Progenitor cell of endocrine pancreas (in vitro differentiated cells): ENCODE measurements at places on chromosomes 1 and 21. TPM values are rescaled to one million over a fixed set of nuclear protein-coding genes. Genes with fewer than 3 reads are reported as not detected.

ZFP69 gene
- 4.6 and 5.2 TPM in 2 replicates for total RNA-seq

LRRN2 gene
- total RNA-seq: 9.4 and 10.7 TPM in 2 replicates

CLCA4 gene
- total RNA-seq: not detected in 2 replicates

ANXA9 gene
- 3.5 TPM in 2 replicates for total RNA-seq

CR1L gene
- total RNA-seq: not detected in 2 replicates

KIF14 gene
- 7.8 and 7.9 TPM in 2 replicates for total RNA-seq

PGBD5 gene
- 12.6 and 16.2 TPM in 2 replicates for total RNA-seq

DNA sequence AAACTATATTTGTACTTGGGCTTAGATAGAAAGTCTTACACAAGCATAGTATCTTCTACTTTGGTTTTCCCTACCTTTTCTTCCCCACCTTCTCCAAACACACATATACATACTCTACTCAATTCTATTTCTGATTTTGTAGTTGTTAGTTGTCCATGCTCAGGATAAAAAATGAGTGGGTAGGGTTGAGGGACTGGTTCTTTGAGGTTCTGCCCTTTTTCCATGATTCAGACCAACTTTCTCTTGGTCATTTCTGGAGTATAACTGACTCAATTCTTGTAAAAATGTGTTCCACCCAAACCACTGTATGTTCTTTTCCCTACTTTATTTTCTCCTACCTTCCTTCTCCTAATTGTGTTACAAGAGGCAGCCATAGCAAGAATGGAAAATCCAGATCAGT, 3.3 kb downstream of the CFAP126 start:
- no peak for DNase-seq

DNA sequence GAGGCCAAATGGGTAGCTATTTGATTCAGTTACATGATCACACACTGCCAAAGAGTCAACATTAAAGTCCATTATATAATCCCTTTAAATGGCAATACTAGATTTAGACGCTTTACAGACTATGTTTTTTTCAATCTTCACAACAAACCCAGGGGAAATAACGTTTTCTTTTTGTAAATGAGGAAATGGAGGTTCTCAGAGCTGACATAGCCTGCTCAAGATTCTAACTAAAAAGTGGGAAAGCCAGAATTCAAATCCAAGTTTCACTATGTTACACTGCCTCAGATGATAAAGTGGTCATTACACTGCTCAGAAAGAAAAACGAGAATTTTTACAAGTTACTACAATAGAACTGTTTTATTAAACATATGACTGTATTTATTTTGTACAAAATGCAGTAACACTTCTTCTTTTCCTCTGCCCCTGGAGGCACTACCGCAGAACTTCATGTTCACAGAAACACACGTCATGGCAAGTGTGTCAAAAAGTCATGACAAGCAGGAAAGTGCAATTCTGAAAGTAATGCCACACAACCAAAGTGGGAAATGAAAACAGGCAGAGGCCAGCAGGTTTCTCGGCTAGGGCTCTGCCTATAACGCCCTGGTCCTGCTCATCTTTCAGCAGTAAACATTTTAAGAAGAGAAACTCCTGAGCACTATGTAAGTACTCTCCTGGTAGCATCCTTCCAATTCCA, 19.0 kb downstream of the THEMIS2 start:
- DNase-seq: no peak

DNA sequence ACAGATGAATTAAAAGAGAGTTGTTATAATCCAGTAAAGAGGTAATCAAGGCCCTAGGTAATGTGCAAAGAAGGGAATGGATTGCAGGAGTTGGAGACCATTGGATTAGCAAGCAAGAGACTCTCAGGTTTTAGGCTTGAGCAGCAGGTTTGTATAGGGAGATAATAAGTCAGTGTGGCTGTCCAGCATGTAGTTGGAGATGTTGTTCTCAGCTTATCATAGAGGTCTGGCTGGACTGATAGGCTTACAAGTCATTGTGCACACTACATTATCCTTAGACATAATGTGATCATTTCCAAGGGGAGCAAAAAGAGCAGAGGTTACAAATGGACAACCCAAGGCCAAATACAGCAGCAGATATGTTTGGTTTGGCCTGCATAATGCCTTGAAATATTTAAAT, 45.9 kb upstream of the SAMD13 start:
- DNase-seq: no peak

DNA sequence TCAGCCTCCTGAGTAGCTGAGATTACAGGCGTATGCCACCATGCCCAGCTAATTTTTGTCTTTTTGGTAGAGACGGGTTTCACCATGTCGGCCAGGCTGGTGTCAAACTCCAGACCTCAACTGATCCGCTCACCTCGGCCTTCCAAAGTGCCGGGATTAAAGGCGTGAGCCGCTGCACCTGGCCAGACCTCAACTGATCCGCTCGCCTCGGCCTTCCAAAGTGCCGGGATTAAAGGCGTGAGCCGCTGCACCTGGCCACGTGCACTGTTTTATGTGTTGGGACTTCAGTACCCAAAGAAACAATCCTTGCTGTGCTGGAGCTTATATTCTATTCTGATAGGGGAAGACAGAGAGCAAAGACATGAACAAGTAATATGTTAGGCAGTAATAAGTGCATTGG, 10.1 kb downstream of the TRAF5 start:
- no peak for DNase-seq

GRCh38 chr1:71438626-71439025, 357.8 kb upstream of the ZRANB2 start:
- no peak for DNase-seq

DNA sequence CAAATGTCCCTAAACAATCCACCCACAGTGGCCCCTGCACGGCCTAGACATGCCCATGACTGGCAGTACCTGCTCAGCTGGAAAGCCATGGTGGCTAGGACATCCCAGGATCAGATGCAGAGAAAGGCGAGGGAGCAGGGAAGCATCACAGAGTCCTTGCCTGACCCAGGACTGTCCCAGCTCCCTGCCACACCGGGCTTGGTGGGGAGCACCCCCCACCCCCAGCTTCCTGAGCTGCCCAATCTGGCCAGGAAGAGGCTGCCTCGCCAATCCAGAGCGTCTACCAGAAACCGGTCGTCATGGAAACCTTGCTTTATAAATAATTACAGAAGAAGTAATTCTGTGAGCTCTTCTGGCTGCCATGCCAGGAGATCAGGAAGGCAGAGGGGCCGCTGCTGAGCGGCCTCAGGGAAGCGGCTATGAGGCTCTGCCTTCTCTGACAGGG, 34.8 kb downstream of the ACOT7 start:
- DNase-seq: no peak

GRCh38 chr1:243471754-243472745, 216.2 kb downstream of the SDCCAG8 start:
- DNase-seq: no peak

DNA sequence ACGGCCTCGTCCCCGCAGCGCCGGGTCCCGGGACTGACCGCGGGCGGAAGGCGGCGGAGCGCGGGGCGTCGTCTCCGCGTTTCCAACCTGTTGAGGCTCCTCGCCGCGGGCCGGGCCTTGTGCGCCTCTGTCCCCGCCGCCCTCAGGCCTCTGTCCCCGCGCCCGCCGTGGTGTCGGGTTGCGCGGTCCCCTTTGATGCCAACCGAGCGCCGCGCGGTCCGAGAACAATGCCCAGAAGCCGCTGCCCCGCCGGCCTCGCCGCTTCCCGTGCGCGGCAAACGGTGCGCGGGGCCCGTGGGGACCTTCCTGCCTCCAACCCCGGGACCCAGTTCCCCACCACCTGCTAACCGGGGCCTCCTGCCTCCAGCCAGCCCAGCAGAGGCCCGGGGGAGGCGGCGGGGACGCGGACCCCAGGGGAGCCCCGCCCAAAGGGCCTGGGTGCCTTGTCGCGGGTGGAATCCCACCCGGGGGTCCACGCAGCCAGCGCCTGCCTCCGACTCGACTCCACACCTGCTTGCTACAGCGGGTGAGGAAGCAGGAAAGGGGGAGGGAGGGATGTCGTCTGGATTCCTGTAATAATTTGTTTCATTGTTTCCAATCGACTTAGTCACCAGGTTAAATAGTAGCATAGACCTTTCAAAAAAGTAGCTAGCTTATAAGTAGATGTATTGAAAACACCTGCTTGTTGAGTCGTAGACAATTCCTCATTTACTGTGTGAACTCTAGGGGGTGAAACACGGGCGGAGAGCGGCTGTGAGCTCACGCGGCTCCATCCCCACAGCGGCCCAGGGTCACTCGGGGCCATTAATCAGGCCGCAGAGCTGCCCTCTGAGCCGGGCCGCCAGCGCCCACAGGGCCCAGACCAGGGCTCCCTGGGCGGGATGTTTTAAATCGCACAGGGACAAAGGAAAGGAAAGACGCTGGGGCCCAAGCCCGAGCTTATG, 1.1 kb downstream of the COL18A1 start:
- DNase-seq: no peak

- DNase-seq: peak; percentile 22
Observed at GRCh38 chr1:203871114-203871880, 9.9 kb downstream of the SNRPE start.

DNA sequence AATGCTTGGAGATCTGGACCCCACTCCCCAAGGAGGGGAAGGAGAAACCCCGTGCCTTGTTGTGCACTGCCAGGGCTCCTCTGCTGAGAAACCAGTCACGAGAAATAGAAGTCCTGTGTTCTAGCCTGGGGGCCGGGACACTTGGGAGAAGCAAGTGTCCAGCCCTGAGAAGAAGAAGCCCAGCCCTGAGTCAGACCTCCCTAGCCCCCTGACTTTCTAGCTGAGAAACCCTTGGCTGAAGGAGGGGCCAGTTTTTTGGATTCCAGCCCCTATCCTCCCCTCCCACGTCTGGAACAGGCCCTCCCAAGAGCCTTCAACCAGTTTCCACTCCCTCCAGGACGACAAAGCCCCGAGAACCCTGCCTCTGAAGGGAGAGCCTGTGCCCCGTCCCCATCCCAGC, 100.5 kb downstream of the NAV1 start:
- no peak for DNase-seq

DNA sequence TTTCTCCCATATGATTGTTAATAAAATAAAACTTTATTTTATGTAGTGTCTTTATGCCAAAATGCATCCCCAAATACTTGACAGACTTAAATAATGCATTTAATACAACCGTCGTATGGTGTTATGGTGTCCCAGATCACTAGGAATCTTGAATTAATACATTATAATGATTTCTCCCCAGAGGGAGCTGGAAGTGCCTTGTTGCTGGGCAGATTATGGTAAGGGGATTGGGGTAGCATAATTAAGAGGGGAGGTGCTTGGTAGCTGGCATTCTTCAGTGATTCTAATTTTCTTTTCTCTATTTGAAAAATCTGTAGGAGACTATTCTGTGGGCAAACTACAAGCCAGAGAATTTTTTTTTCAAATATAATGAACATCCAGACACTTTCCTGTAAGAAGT, 1043.7 kb downstream of the ADGRL2 start:
- DNase-seq: no peak

DNA sequence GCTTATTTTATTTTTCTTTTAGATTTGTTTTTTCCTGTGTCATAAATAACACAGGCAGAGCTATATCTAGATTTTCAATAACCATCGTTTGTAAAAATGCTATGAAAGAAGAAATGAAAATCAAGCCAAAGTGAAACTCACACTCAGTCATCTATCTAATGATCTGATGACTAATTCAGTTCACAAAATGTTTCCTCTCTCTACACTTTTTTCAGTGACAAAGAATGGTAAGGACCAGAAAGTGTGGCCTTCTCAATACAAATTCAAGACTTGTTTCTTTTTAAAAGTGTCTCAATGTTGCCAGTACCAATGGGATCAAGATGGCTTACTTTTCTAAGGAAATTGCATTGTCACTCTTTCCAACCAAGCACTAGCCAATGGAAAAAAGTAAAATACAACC, 282.8 kb upstream of the PKN2 start:
- DNase-seq: no peak

- DNase-seq: no peak
Observed at GRCh38 chr1:181086926-181087325, 1.6 kb upstream of the IER5 start.

- DNase-seq: no peak
Observed at GRCh38 chr1:117069220-117069844, 9.2 kb downstream of the TTF2 start.

- peak; percentile 57 for DNase-seq
Observed at GRCh38 chr1:18480315-18481189, at the start of gene KLHDC7A. Gene KLHDC7A, plus strand, starts transcription at chr1:18480930. Its CDS starts 52 bp downstream, at chr1:18480982.

DNA sequence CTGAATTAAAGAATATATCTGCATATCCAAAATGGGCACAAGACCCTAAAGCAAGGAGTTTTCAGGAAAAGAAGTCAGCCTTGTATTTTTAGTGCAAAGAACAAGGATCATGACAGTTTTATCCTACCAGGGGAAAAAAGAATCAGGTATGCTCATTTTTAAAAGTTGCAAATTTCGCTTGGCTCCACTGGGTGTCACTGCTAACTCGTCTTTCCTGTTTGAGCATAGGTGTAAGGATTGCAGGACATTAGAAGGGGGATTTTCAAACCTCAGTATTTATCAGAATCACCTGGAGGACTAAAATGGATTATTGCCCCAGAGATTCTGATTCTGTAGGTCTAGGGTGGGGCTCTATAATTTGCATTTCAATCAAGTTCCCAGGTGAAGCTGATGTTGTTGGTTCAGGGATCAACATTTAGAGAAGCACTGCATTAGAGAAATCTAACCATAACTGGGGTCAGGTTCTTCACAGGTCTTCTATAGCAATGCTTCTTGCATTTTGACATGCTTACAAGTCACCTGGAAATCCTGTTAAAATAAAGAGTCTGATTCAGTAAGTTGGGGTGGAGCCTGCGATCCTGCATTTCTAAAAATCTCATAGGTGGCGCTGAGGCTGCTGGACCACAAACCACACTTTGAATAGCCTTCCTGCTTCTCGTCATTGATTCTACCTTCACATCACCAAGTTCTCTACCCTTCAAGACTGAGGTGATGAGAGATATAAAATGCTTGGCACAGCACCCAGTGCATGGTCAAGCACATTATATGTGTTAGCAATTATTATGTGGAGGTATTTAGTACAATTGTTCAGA, 39.6 kb downstream of the NUF2 start:
- DNase-seq: peak; percentile 8

DNA sequence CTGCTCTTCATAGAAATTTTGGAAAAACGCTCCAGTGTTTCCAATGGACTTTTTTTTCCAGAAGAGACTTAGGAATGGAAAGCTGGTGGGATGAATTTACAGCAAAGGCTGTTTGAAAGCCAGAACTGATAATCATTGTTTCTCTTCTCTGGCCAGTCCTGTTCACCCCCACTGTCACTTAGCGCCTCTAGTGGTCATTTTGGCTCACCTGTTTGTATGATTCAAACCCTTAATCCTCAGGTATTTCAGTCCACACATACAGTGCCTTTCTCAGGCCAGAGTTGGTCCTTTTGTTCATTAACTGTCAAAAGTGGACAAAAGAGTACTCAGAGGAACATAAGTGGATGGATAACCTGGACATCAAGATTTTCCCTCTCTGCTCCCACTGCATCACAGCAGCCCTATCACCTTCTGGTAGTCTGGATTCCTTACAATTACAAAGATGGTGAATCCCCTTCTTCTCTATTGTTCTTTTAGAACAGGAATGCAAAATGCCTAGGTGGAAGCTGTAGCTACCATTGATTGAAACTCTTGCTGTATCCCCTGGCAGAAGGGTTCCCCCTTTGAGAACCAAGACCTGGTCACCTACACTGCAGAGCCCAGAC, 177.6 kb upstream of the OLFM3 start:
- DNase-seq: no peak

DNA sequence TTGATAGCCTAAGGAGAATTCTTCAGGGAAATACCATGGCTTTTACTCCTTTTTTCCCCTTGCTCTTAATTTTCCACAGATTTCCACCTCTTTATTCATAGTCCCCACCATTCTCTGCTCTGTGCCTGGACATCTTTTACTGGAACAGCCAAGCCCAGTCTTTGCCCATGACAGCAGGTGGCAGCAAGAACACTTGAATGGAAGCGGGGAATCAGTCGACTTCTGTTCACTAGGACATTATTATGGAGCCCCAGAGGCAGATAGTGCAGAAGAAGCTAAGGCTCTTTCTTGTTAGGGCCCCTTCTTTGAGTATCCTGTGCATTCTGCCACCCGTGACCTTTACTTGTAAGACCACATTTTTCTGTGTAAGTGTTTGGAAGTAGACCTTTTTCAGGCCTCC, 6.3 kb downstream of the OR14I1 start:
- no peak for DNase-seq
